Psoas muscle (tissue), 8 donors: ENCODE measurements at places on chromosomes 1 and 21. TPM values are rescaled to one million over a fixed set of nuclear protein-coding genes. Genes with fewer than 3 reads are reported as not detected.
A peak's percentile ranks its signal among the peaks of the same experiment; 100 is the strongest.

- DNase-seq = no peak
- H3K4me3 ChIP-seq = no peak overlapping the region
- H3K27me3 ChIP-seq = no peaks in the 10 kb centered on the region
- peaks cover 27% of the 10 kb centered on the region for H3K36me3 ChIP-seq
Observed at GRCh38 chr1:225565847-225566246, 87.1 kb downstream of the ENAH start.

DNA sequence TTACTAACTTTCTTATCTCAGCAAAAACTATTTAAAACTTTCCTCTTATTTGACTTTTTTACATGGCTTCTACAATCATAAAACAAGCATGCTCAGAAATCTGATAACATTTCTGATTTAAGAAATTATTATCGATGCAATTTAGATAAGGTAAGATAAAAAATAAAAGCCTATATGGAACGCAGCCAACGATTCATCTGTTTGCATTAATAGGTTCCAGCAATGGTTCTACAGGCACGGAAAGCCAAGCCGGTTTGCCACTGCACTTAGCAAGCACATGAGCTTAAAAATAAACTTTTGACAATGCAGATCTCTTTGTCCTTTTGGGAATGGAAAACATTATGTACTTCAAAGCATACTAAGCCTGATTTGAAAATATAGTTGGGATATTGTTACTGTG, 77.5 kb upstream of the KCNK2 start:
- H3K27ac ChIP-seq = no peak overlapping the region
- no peaks in the 10 kb centered on the region for H3K36me3 ChIP-seq
- peak overlapping the region; percentile 33 for H3K4me3 ChIP-seq
- H3K27me3 ChIP-seq = no peaks in the 10 kb centered on the region
- DNase-seq = no peak
- H3K4me1 ChIP-seq = no peaks in the 10 kb centered on the region

DNA sequence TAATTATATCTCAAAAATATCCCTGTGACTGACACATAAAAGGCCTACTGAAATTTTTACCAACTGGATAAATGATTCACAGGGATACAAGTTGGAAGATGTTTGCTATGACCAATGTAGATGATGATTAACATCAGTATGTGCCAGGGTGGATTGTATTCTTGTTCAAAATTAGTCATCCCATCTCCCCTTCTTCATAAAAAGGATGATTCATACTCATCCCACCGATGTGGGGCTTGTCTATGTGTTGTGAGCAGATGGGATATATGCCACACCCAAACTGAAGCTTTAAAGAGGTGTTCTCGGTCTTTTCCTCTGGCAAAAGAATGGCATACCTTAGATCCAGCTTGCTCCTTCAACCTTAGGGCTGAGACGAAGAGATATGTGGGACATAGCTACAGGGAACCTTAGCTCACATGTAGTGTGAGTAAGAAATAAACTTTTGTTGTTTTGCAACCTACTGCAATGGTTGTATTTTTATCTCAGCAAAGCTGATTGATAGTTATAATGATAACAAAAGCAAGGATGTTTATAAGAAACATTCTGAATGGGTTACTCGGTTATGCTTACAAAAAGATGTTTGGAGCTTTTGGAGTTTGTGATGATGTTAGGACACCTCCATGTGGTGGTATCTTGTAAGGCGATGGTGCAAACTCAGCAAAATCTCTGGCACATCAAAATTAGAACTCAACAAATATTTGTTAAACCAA, 29.4 kb downstream of the SPATA17 start:
- no peak overlapping the region for H3K27ac ChIP-seq
- H3K4me3 ChIP-seq = no peak overlapping the region
- H3K36me3 ChIP-seq = no peaks in the 10 kb centered on the region
- H3K27me3 ChIP-seq = no peaks in the 10 kb centered on the region

DNA sequence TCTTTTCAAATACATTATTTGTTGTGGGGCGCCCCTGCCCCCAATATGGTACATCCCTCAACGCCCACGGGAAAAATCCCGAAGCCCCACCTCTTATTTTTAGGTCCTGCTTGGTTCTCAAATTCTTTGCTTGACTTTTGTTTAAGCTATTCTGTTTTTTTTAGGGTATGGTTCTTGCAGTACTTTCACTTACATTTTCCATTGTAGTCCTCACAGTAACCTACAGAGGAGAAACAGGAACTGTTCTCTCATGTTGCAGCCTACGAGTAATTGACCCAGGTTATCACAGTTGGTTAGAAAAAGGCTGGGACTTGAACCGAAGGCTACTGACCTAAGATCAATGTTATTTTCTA, 697 bp upstream of the C21orf91 start:
- H3K27ac ChIP-seq = peak overlapping the region; percentile 81
- DNase-seq = no peak
- peaks cover 13% of the 10 kb centered on the region for H3K36me3 ChIP-seq
- H3K27me3 ChIP-seq = no peaks in the 10 kb centered on the region
- peak overlapping the region; percentile 95 for H3K4me3 ChIP-seq
- H3K4me1 ChIP-seq = peaks cover 13% of the 10 kb centered on the region

DNA sequence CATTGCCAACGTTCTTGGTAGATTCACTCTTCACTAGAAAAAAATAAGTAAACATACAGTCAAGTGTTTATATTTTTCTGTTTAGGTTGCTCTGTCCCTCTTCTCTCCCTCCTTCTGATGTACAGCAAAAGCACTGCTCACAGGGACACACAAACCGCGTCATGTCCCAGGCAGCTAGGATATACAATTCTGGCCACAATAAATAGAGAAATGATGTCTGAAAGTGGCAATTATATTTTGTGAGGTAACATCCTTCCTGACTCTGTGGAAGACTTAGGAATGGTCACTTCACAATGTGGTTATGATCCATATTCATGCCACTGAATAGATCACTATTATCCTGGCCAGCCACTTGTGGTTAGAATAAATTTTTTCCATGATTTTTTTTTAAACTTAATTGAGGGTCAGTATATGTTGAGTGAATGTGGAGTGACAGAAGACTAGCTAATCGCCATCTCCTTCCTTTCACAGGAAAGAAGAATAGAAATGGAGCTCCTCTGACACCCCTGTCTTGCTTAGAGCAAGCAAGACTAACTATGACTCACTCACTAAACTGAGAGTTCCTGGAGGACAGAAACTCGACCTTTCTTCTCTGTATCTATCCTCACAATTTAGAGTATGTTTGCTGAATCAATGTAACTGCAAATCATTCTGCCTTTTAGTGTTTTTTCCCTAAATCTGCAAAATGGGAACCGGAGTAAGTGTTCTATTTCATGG, 54.0 kb downstream of the ZNHIT6 start:
- H3K4me1 ChIP-seq = no peaks in the 10 kb centered on the region
- DNase-seq = no peak
- no peak overlapping the region for H3K27ac ChIP-seq
- H3K4me3 ChIP-seq = no peak overlapping the region
- H3K27me3 ChIP-seq = no peaks in the 10 kb centered on the region

- H3K27ac ChIP-seq = peak overlapping the region; percentile 36
- H3K27me3 ChIP-seq = no peaks in the 10 kb centered on the region
- H3K36me3 ChIP-seq = no peaks in the 10 kb centered on the region
- H3K4me3 ChIP-seq = no peak overlapping the region
- H3K4me1 ChIP-seq = peaks cover 6% of the 10 kb centered on the region
Observed at GRCh38 chr1:170410401-170411166, 121.4 kb upstream of the GORAB start.

- no peak overlapping the region for H3K27ac ChIP-seq
- no peaks in the 10 kb centered on the region for H3K36me3 ChIP-seq
- no peaks in the 10 kb centered on the region for H3K4me1 ChIP-seq
Observed at GRCh38 chr21:36852864-36853263, 113.6 kb downstream of the HLCS start.

GRCh38 chr1:15574741-15575140, 10.1 kb downstream of the AGMAT start:
- peak overlapping the region; percentile 95 for H3K27ac ChIP-seq
- no peaks in the 10 kb centered on the region for H3K27me3 ChIP-seq
- H3K4me3 ChIP-seq = no peak overlapping the region
- H3K36me3 ChIP-seq = no peaks in the 10 kb centered on the region
- H3K4me1 ChIP-seq = peaks cover 29% of the 10 kb centered on the region
- no peak for DNase-seq

- no peaks in the 10 kb centered on the region for H3K36me3 ChIP-seq
- no peak for DNase-seq
- H3K27ac ChIP-seq = no peak overlapping the region
- H3K4me1 ChIP-seq = no peaks in the 10 kb centered on the region
- no peak overlapping the region for H3K4me3 ChIP-seq
Observed at GRCh38 chr1:15322648-15323350, 75.8 kb downstream of the FHAD1 start.

DNA sequence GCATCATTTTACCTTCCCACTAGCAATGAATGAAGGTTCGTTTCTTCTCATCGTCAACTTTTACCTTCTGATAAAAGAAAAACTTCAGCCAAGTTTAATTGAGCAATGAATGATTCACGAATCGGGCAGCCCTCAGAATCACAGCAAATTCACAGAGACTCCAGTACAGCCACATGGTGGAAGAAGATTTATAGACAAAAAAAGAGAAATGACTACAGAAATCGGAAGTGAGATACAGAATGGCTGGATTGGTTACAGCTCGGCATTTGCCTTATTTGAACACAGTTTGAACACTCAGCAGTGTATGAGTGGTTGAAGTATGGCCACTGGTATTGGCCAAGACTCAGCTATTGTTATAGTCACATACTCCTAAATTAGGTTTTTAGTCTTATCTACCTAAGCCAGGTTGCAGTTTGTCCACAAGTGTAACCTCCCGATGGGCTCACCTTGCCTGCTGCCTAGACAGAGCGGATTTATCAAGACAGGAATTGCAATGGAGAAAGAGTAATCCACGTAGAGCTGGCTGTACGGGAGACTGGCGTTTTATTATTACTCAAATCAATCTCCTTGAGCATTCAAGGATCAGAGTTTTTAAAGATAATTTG, 15.3 kb downstream of the AK4 start:
- no peak overlapping the region for H3K27ac ChIP-seq
- H3K4me3 ChIP-seq = no peak overlapping the region
- no peaks in the 10 kb centered on the region for H3K27me3 ChIP-seq
- H3K36me3 ChIP-seq = no peaks in the 10 kb centered on the region
- DNase-seq = no peak

DNA sequence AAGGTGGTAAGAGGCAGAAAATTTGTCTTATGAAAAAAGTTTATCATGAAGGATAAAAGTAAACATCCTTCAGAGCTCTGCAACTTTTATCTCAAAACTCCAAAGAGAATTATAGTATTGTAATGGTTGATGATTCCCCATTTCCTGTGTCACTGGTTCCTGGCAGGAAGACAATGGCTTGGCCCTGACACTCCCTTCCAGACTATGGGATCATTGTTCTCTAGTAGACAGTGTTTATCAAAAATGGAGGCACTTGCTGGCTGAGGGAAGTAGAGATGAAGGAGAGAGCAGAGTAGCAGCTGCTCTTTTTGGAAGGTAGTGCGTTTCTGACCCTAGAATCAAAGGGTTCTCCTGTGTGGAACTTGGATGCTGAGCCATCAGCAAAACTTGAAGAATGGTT, 145.9 kb upstream of the ATP1B1 start:
- H3K4me3 ChIP-seq = no peak overlapping the region
- H3K27ac ChIP-seq = no peak overlapping the region
- no peaks in the 10 kb centered on the region for H3K36me3 ChIP-seq
- H3K4me1 ChIP-seq = no peaks in the 10 kb centered on the region
- H3K27me3 ChIP-seq = no peaks in the 10 kb centered on the region
- DNase-seq = no peak

GRCh38 chr21:15400905-15401304, 328.9 kb upstream of the USP25 start:
- no peaks in the 10 kb centered on the region for H3K36me3 ChIP-seq
- no peak overlapping the region for H3K27ac ChIP-seq
- DNase-seq = no peak
- H3K27me3 ChIP-seq = no peaks in the 10 kb centered on the region

The PM20D1 gene
- 0.32 TPM for total RNA-seq

DNA sequence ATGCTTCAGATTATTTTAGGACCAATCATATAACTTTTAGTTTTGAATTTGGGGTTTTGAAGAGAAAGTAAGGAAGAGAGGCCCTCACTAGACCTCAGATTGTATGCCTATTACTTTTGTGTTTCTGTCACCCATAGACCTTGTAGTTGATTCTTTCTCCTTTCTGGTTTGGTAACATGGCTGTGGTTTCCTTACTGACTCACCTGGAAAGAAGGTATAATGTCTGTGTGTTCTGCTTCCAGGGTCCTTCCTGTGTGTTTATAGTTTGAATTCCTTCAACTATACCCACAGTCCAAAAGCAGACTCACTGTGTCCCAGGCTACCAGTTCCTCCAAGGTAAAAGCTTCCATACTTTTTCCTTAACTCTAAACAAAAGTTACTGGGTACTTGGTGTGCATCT, 8.1 kb downstream of the SLC44A3 start:
- H3K36me3 ChIP-seq = no peaks in the 10 kb centered on the region
- H3K27ac ChIP-seq = no peak overlapping the region
- no peak overlapping the region for H3K4me3 ChIP-seq
- H3K4me1 ChIP-seq = no peaks in the 10 kb centered on the region
- no peaks in the 10 kb centered on the region for H3K27me3 ChIP-seq

DNA sequence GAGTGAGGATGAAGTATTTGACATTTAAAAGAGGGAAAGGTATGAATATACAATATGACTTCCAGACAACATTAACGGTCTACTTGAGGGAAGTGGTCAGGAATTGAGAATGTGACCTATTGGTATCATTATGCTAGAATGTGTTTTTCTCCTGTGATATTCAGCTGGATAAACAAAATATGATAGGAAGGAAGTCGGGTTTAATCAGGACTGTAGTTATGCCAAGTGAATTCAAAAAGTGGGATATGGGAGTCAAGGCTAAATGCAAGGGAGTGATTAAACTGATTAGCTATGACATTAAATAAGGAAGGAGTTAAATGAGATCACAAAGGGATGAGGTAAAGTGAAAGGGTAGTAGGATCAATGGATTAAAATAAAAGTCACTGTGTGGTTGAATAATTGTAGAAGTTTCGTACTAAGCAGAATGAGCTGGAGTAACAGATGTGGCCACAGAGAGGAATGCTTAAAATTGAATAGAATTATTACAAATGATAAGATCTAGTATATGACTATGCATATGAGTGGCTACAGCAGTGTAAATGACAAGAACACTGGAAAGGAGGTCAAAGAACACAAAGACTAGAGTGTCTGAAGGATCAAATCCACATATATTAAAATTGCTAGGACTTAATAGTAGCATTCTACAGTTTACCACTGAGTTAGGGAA, 62.5 kb downstream of the TRIM33 start:
- H3K36me3 ChIP-seq = peaks cover 6% of the 10 kb centered on the region
- no peak overlapping the region for H3K4me3 ChIP-seq
- H3K4me1 ChIP-seq = no peaks in the 10 kb centered on the region
- no peaks in the 10 kb centered on the region for H3K27me3 ChIP-seq
